Stimulated activated CD8-positive, alpha-beta memory T cell treated with anti-CD3 and anti-CD28 coated beads, Interleukin-15, amount 100 ng/mL, for 48 hours (primary cell): ENCODE measurements at places on chromosomes 7 and 10.

DNA sequence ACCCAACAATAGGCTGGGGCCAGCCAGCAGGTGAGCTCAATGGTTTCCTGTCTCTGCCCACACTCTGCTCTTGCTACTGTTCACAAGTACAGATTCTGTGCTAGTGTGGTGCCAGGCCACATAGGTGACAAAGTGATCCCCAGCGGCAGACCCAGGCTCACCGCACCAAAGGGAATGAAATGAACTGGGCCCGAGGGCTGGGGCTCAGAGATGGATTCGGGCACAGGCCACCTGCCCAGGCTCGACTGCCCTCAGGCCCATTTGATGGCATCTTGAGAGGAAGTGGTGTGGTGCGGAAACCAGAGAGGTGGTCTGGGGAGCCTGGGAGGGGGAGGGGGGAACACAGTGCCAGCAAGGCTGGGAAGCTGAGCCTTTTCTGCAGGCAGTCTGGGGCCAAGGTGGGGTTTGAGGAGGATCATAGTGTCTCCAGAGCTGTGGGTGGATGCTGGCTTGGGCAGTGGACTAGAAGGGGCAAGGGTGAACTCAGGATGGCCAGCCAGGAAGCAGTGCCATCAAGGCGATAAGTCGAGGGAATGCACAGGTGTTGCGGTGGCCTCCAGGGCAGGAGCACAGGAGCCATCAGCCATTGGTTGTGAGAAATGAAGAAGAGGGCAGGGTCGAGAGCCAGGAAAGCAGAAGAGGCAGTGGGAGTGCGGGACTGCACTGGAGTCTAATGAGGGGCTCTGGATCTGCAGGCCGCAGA is 85.2 kb downstream of the ARHGAP22 start:
- DNase-seq, result no peak

DNA sequence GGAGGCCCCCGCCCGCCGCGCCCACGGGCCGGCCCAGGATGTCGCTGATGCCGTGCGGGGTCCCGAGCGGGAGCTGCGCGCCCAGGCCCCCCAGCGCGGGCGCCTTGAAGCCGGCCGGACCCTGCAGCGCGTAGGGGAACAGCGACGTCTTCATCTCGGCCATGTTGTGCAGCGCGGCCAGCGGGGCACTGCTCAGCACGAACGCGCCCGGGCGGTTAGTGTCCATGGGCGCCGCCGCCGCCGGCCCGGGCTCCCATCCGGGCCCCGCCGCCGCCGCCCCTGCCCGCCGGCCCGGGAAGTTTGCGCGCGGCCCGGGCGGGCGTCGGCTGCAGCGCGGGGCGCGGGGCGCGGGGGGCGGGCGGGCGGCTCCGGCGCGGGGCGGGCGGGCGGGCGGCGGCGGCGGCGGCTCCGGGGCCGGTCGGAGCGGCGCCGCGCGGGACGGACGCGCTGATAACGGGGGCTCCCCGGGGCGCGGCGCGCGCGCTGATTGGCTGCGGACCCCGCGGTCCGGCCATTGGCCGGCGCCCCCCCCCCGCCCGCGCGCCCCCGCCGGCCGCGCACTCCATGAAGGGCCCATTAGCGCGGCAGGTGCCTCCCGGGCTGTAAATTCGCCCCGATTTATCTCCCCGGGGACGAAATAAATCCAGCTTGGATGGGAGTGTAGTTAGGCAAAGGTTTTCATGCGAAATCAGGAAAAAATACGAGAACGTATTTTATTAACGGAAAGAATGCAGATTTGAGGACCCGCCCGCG is at the start of gene NKX6-2:
NKX6-2 (minus strand) TSS at position 425 of the 753 bp plus-strand sequence; CDS start at position 226, 199 bp downstream.
- DNase-seq, result no peak

- DNase-seq, result peak; percentile 58
Measured at GRCh38 chr10:124647421-124648130, 96.6 kb downstream of the FAM53B start.

GRCh38 chr7:7424151-7424873 is 111.4 kb downstream of the COL28A1 start:
- peak; percentile 7 for DNase-seq

GRCh38 chr10:21078410-21079329 is 181.6 kb upstream of the NEBL start:
- DNase-seq, result no peak

GRCh38 chr10:9910446-9910845 is 1107.2 kb upstream of the CELF2 start:
- no peak for DNase-seq

DNA sequence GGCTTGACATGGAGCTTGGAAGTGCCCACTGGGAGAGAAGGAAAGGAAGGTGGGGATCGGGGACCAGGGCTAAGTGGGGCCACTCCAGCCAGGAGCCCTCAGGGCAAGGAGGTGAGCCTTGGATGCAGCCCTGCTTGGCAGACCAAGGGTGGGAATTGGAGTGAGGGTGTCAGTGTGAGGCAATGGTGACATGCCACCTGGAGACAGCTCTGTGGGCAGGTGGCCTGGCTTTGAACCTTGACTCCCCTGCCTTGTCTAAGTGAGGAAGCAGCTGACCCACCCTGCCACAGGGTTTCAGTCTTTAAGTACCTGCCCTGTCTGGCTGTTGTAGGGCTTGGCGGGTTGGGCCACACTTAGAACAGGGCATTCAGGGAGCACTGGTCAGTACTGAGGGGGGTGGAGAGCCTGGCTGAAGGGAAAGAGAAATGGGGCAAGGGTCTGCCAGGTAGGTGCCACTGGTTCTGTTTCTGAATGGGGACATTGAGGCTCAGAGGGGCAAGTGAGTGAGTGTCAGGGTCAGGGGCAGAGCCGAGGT is 4.8 kb downstream of the RAMP3 start:
- DNase-seq, result no peak

- no peak for DNase-seq
Measured at GRCh38 chr7:103932389-103932788, 57.1 kb downstream of the RELN start.

DNA sequence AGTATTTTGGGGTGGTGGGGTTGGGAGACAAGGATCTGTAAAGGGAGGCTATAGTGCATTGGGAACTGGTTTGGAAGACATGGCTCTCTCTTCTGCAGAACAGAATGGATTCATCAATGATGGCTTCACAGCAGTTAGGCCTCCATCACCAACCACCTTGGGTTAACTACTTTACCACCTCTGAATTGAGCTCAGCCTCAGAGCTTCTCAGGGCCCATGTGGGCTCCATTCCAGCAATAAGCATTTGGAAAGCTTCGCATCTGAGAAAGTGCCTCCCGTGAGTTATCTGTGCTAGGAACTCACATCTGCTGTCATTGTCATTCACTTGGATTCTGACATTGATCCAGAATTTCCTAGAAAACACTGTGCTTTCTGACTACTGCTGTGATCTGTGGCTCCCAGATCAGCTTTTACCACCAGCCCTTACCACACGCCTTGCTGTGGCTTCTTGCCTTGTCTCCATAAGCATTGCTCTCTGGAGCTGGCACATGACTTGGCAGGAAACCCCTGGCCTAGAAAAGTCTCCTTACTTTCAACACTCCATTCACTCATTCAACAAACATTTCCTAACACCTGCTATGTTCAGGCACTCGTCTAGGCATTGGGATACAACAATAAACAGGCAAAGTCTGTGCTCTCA is 70.7 kb upstream of the ADO start:
- no peak for DNase-seq

DNA sequence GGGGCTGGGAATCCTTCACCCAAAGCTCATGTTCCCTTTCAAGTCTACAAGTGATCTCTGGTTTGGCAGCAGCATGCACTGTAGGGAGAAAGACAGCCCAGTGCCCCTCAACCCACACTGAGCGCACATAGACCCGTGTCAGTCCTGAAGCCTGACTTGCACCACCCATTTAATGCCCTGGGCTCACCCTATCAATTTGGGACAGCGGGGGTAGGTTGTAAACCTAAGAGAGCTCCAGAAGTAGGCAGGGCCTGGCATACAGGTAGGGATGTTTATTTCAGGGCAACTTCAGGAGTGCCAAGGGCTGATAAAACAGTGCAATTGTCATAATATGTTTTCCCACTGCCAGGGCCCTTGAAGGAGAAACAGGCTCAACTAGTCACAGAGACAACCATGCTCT is 3.5 kb upstream of the ATP6V0E2 start:
- DNase-seq, result no peak

- peak; percentile 66 for DNase-seq
Measured at GRCh38 chr7:100130608-100131453, 4.1 kb downstream of the MBLAC1 start.

DNA sequence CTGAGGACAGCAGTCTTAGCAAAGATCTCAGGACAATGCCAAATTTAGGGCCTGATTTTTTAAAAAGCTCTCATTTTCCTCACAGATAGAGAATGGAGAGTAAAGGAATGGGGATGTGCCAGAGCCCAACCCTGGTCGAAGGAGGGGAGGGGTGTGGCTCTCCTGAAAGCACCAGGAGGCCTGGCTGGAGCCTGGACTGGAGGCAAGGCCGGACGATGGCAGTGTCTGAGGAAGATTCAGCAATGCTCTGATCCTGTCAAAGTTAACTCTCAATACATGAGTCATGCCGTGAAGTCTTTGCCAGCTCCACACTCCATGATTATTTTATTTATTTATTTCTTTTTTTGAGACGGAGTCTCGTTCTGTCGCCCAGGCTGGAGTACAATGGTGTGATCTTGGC is 108.3 kb downstream of the UPF2 start:
- DNase-seq, result no peak

- no peak for DNase-seq
Measured at GRCh38 chr7:266851-267840, 22.8 kb upstream of the FOXL3 start.

DNA sequence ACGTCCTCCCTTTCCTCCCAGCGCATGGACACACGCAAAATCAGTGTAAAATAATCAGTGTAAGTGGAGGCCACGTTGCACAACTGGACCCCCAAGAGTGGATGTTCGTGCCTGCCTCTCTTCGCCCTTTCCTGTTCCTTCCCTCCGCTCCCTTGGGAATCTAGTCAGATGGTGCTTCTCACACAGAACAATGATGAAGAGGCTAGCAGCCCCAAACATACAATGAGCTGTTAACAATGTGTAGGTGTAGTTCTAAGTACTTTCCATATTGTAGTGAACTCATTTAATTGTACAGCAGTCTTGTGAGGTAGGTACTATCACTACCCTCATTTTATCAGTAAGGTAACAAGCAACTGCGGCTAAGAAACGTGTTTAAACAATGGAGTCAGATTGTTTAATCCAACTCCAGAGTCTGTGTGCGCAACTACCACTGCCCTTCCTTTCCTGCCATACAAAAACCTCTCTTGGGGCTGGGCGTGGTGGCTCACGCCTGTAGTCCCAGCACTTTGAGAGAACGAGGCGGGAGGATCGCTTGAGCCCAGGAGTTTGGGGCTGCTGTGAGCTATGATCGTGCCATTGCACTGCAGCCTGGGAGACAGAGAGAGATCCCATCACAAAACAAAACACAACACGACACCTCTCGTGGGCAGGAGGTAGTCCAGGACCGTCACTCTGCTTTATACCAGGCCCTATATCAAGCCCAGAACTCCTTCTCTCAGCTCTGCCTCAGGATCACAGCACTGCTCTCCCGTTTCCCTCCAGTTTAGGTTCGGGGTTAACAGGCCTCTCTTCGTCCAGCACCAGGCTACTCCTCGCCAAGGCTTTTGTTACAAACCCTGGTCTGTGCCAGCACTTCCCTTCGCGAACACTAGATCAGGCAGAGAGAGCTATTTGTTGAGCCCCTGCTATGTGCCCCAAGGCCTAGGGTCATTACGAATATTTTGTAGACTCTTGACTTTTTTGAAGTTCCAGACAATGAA is 1.1 kb downstream of the FKBP9 start:
- no peak for DNase-seq

DNA sequence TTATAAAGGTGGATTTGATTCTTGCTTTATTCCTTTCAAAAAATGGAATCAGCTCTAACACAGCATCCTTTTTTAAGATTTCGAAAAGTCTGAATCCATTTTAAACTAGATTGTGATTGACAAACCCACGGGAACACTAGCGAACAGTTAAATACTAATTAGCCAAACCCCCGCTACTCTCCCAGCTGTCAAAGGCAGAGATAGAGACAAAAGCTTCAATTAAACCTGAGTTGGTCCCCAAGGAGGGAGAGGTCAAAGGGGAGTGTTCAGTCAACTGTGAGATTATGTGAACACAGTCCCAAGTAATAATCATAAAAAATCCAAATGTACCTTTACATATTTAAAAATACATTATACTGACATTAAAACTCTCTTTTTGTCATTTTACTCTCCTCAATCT is 65.7 kb upstream of the TBX20 start:
- DNase-seq, result no peak

GRCh38 chr10:52951824-52952223 is 179.2 kb upstream of the MBL2 start:
- no peak for DNase-seq

- no peak for DNase-seq
Measured at GRCh38 chr10:11146402-11147171, 128.9 kb downstream of the CELF2 start.

GRCh38 chr10:44034946-44035345 is 350.0 kb downstream of the CXCL12 start:
- no peak for DNase-seq

DNA sequence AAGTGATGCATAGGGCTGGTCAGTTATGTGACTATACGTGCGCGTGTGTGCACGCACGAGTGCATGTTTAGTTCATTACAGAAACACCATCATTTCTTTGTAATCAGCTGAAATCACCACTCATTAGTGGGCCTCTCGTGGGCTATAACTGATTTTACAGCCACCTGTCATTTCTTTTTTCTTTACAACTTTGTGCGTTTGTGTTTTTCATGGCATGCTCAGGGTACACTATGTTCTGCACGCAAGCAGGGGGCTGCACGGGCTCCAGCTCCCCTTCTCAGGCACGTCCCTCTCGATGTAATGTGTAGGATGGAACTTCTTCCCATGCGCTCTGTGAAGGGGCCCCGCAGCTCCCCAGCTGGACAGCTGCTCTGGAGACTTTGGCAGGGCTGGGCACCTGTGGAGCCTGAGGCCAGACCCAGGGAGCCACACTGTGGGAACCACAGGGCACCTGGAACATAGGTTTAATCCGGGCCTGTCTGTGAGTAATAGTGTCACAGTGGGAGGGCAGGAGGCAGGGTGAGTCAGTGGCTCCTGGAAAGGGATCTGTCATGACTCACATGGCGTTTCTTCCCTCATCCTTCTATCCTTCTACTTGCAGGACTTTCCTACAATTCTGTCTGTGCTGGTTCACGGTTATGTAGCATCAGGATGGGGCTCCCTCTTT is 4.9 kb downstream of the GCK start:
- DNase-seq, result no peak

GRCh38 chr10:34838366-34838900 is 23.3 kb upstream of the PARD3 start:
- DNase-seq, result no peak

DNA sequence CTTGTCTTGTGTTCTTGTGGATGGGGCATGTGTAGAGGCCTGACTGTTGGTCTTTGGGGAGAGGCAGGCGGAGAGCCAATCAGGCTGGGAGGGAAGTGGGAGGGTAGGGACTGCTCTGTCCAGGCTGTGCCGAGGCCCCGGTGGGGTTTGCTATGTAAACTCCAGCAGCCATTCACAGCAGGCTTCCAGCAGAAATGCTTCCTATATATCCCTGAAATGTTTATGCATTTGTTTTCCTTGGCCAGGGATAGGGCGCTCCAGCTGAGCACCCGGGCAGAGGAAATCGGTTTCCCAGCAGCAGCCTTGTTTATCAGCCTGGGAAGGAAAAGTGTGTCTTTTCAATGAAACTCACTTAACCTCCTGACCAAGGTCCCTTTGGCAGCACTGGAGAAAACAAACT is 18.3 kb upstream of the AQP1 start:
- no peak for DNase-seq
